Pons (tissue), 1 donor: ENCODE measurements at places on chromosomes 16 and 17.

GRCh38 chr17:21242026-21242697 is 11.0 kb downstream of the NATD1 start:
- no peak for DNase-seq

- no peak for DNase-seq
Measured at GRCh38 chr16:11788914-11789313, 8.1 kb downstream of the ZC3H7A start.

GRCh38 chr17:21381076-21381706 is 5.0 kb downstream of the KCNJ12 start:
- DNase-seq = no peak

- no peak for DNase-seq
Measured at GRCh38 chr16:4586291-4586690, 28.4 kb downstream of the UBALD1 start.

DNA sequence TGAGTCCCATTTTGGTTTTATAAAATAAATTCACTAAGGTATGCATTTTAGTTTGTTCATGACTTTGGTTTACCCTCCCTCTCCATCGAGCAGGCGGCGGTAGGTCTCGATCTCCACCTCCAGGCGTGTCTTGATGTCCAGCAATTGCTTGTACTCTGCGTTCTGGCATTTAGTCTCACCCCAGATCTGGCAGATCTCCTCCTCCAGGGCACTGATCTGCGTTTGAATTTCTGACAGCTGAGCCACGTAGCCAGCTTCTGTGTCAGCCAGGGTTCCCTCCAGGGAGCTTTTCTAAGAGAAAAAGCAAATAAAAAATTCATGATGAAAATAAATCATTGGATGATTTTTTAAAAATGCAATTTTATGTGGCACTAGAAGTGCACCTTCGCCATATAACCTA is 4.2 kb downstream of the KRT24 start:
- no peak for DNase-seq

- DNase-seq = no peak
Measured at GRCh38 chr17:50272246-50272645, 2.0 kb upstream of the TMEM92 start.

DNA sequence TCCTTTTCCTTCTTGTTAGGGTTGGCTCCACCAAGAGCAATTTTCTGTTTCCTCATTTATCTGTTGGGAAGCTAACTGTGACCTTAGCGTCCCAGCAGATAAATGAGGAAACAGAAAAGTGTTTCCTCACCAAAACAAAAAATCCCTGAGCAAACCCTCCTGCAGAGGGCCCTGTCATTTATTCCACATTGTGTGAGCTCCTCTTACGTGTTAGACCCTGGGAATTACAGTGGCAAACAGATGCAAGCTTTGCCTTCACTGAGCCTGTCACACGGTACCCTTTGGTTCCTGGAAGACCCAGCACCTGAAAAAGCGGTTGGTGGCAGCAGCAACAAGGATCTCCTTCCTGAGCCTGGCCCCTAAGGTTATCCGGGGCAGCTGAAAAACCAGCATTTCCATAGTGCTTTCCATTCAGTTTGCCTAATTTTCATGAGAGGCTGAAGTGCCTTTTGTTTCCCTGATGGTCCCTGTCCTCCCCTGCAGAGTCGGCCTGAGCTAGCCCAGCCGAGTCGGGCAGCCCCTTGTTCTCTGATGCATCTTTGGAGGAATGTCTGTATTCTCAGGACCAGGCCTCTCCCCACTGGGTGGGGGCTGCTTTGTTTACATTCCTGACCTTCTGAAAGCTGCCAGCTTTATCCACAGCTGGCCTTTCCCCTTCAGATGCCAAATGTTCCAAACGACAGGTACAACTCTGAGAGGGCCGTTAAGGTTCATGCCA is 34.7 kb downstream of the YPEL2 start:
- DNase-seq = no peak

DNA sequence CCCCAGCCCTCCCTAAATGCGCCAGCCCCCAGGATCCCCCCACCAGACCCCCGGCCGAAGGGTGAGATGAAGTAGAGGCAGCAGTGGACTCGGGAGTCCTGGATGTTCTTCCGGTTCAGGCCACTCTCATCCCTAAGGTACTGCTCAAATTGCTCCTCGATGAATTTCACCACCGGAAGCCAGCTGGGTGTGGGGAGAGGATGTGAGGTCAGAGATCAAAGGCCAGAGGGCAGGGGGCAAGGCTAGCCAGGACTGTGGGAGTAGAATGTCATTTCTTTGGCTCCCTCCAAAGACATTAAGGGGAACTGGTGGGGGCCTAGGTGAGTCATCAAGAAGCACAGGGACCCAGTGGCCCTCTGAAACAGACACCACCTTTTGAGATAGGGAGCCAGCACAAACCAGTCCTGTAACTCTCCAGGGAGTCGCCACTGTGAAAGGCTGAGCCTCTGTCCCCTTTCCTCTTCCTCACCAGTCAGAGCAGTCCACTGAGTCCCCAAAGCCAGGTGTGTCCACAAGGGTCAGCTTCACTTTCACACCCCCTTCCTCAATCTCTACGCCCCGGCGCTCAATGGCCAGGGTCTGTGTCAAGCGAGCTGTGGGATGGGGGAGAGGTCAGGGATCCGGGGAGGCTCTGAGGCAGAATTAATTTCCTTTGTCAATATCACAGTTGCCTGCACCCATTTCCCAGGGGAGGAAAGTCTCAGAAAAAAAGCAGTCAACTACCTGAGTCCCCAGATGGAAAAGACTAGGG is 895 bp downstream of the SEPTIN1 start:
- no peak for DNase-seq

GRCh38 chr17:66472123-66472522 is 169.7 kb downstream of the PRKCA start:
- no peak for DNase-seq

DNA sequence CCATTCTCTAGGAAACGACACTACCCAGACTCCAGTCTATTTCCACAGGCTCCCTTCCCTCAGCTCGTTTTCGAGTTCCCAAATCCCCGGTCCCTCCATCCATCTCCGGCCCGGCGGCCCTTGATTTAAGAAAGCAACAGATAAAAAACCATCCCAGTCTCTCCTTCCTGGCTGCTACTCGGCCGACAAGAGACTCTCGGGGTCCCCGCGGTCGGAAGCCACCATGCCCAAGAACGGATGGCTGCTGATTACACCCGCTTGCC is 182 bp downstream of the RPL26 start:
- DNase-seq = no peak

- DNase-seq = peak; percentile 92
Measured at GRCh38 chr17:11598274-11599221, at the start of gene DNAH9. TSS of gene DNAH9 (plus strand) at chr17:11598470. CDS start at chr17:11598499, 29 bp downstream.

GRCh38 chr17:42780851-42781638 is 635 bp downstream of the WNK4 start:
- DNase-seq = no peak

- DNase-seq = no peak
Measured at GRCh38 chr17:42289611-42290181, 1.4 kb downstream of the STAT5A start.

DNA sequence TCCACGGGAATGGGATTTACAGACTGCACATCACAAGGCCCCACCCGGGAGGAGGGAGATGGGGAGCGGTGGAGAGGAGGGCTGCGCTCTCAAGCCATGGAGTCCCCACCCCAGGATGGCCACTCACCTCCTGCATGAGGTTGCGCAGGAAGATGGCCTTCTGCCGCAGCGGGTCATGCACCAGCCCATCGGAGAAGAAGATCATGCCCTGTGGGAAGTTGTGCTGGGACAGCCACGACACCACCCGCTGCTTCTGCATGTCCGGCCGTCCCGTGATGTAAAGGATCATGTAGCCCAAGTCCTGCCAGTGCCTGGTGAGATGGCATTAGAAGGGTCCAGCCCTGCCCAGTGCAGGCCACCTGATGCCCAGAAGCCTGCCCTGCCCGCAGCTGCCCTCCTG is 17.0 kb downstream of the PIMREG start:
- DNase-seq = no peak

- DNase-seq = no peak
Measured at GRCh38 chr17:77128896-77129567, 11.7 kb upstream of the SEC14L1 start.

DNA sequence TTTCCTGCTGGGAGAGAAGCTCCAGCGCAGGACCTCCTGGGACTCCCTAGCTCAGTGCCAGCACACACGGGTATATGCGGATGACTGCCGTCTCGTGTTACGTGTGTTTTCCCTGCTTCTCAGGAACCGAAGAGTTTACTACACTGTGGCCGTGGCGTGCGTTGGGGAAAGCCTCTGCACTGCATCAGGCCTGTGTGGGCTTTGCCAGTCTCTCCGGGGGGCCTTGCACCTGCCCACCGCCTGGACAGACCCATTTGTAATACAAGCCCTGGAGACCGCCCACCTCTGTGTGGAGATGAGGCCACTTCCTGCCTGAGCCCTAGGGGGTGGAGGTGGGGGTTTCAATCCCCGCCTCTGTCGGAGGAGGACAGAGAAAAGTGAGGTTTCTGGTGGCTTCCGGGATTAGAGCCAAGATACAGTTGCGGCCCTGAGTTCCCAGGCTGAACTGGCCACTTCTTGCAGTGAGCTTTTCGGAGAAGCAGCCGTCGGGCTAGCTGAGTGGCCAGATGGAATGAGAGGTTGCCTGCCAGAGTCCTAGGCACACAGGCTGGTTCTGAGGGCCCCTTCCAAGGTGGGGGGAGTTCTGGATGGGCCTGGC is 43.4 kb upstream of the GSE1 start:
- no peak for DNase-seq

GRCh38 chr17:64231567-64232141 is 31.4 kb downstream of the TEX2 start:
- no peak for DNase-seq

DNA sequence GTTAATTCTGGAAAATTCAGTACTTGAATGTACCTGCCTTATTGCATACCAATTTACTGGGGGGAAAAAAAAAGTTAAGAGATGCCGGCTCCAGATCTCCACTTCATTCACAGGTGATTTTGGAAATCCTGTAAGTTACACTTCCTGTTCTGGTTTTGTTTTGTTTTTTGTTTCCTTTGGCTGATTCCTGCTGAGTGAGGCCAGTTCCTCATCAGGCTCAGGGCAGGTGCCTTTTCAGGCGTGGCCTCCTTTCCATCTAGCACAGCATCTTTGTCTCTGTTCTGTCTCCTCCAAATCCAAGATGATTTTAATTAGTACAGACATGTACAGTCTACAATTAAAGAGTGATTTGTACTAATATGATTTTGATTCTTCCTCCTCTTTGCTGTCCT is 19.2 kb downstream of the CYB561 start:
- DNase-seq = no peak

GRCh38 chr17:79838522-79839274 is 542 bp downstream of the CBX4 start:
- DNase-seq = peak; percentile 60

- DNase-seq = peak; percentile 78
Measured at GRCh38 chr17:57940653-57941329, 14.4 kb downstream of the CUEDC1 start.

DNA sequence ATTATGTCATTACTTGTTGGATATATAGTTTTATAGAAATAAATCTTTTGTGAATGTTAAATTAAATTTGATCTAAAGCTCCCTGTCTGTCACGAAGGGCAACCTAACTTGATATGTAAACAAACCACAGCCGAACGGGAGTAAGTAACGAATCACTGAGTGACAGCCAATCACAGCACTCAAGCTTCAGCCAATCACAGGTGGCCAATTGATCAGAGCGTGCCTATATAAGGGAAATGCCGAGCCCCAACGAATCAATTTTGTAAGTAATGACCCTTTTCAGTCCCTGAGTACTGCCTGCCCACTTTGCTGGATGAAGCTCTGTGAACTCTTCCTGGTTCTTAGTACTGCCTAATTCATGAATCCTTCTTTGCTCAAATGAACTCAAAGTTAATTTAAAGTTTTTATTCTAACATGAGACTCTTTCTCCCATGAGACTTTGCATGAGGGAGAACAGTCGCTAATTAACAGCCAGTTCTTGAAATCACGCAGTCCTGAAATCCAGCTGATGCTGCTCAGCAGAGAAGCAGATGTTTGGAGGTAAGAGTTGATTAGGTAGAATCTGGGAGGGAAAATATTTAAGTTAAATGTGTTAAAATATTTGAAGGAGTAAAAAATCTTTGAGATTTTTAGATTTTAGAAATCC is 302.2 kb downstream of the CNTNAP4 start:
- DNase-seq = no peak
